ENCODE measurements at places on chromosomes 4 and X.

- DNase-seq, result no peak
These were observed 121.8 kb upstream of the NDP start for GRCh38 chrX:44094821-44095530.

- DNase-seq, result no peak
These were observed 26.7 kb upstream of the BMP2K start for GRCh38 chr4:78749258-78749971.

DNA sequence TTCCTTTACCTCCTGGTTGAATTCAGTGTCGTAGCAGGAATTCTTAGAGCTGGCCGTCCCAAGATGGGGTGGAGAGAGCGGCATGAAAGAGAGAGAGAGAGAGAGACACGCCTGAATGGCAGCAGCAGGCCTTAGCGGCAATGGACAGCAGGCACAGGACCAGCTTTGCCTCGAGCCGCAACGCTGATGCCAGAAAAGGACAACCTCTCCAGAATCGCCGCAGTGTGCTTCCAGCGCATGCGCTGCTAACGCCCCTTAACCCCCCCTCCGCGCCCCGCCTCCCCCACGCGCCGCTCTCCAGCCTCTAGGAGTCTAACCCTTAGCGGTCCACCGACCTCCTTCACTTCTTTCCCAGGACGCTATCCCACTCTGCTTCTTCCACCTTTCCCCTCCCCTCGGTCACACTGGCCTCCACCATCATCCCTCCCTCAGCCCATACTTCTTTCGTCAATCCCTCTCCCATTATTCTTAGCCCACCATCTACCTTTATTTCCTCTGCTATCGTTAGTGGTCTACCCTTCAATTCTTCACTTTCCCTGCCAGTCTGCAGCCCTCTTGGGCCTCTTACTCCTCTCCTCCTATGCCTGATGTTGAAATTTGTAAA, 10.5 kb upstream of the ZCCHC13 start:
- peak; percentile 65 for DNase-seq

DNA sequence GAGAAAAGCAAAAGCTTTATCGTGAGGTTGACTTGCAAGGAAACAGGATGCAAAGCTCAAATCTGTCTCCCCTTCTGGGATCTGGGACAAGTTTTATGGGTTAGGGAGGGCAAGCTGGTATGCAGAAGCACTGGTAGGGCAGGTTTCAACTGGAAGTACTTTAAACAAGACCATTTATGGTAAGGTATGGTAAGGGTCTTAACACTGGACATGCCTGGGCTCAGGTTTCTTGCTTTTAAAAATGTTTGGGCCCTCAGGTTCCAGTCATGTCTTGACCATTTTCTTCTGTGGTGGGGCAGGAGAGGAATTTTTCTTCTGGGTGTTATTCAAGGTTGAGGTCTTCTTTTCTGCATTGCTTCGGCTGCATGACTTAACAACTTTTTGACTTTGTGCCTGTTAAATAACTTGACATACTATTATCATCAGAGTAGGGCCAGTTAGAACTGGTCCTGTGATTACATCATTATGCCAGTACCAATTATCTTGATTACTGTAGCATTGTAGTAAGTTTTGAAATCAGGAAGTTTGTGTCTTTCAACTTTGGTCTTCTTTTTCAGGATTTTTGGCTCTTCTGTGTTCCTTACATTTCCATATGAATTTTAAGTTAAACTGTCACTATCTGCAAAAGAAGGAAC, 33.7 kb downstream of the CD38 start:
- DNase-seq, result no peak

GRCh38 chr4:185656467-185656931, 121.2 kb upstream of the PDLIM3 start:
- no peak for DNase-seq

DNA sequence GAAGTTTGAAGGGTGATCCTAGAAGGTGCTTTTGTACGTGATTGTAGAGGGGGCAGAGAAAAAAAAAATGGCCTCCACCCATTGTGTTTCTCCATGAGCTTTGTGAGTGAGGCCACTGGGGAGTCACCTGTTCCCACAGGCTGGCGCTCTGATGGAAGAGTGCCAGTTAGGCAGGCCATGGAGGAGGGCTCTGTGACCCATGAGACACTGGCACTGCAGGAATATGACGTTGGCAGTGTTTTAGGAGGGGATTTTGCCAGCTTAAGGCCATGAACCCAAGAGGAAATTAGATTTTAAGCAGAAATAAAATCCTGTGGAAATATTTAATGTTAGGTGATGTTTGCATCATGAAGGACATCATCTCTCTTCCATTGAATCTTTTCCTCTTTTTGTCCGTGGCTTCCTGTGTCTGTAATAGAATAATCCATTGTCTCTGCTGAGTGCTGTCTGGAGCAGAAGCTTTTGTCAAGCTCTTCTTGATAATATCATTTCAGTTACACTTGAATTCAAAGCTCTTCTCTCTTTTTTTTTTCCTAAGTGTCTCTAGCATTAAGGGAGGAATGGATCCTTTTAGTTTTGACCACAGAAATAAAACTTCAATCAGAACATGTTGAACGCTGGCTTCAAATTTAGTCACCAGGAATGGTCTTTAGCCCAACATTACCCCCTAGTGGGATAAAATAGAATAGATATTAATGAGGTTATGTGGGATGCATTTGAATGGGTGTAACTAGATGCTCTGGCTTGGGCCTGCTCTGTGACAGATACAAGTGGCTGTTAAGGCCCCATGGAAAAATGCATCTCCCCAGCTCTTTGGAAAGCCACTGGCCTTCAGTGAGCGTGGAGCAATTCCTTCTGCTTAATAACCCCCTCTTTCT, 41.0 kb upstream of the UCP1 start:
- no peak for DNase-seq

- no peak for DNase-seq
These were observed 1718.0 kb upstream of the PCDH7 start for GRCh38 chr4:29002151-29002550.

GRCh38 chrX:4830880-4831557, 1117.6 kb upstream of the PRKX start:
- no peak for DNase-seq

DNA sequence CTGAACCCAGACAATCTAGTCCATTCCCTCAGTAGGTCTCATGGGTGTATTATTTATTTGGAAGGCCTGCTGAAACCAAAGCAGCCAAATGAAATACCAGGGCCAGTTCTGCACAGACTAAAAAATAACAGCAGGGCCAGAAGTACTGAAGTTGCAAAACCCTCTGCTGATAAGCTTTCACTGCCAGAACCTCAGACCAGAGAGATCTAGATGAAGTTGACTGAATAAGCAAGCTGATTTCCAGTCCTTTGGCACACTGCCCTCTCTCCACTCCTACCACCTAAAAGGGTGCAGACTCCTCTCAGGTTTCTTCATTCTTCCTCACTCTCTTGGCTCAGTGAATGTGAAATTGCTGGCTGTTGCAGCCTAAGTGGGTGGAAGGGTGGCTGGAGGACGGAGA, 276.7 kb upstream of the KLF3 start:
- DNase-seq, result no peak

DNA sequence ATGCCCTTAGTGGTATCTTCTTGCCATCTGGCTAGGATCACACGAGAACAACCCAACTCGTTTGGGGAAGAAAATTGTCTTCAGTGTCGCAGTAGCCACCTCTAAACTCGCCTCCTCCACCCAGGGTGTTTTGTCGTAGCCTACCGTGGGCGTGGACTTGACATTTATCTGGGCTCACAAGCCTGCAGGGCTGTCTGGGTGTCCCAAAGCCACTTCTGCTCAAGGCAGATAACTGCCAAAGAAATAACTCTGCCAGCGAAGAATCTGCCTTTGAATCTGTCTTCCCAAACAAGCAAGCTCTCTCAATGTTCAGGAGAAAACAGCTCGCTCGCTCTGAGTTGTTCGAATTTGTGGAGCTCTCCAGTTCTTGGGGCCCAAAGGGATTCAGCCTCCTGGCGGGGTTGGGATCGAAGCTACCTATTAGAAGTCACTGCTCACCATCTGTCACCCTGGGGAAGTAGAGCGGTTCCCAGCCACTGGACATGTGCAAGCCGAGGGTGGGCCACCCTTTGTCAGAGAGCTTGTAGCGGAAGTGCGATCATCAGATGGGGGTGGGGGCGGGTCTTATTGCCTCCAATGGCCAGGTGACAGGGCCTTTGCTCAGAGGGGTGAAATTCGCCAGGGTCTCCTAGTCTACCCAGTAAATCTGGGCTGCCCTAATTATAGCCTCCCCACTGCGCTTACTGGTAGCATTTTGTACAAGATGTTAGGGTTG, 14.8 kb downstream of the BLOC1S4 start:
- DNase-seq, result no peak

DNA sequence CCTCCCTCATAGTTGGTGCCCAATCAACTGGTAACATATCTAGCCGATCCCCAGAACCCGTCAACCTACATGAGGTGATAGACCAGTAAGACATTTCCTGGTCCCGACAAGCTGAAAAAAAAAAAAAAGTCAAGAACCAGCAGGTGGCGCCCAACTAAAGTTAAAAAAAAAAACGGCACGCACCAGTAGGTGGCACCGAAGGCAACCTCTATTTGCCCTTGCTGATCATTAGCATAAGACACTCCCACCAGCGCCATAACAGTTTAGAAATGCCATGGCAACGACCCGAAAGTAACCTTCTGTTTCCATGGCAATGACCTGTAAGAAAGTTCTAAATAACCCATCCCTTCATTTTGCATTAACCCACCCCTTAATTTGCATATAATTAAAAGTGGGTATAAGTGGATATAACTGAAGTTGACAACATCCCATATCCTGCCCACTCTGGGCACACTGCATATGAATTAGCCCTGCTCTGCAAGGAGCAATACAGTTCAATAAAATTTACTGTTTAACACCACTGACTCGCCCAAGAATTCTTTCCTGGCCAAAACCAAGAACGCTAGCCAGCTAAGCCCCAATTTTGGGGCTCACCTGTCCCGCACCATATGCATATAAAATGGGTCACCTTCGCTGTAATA, 83.9 kb upstream of the SPANXB1 start:
- no peak for DNase-seq

GRCh38 chrX:137387646-137388045, 178.3 kb upstream of the ZIC3 start:
- DNase-seq, result no peak

DNA sequence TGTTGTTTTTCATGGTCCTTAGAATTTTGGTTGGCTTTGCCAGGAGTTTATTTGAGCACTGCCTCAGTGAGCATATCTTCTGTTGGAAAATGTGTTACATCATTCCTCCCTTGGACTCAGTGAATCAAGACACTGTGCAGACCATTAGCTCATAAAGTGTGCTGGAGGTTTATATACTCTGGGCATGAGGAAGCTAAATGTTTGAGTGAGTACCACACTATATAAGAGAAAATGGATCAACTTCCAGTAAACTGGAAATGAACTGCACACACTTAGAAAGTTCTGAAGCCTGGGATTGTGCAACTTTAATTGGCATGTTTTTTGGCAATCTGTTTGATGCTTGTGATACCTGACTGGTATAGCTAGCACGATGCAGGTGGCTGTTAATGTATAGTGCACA, 75.9 kb downstream of the LIMCH1 start:
- DNase-seq, result no peak

DNA sequence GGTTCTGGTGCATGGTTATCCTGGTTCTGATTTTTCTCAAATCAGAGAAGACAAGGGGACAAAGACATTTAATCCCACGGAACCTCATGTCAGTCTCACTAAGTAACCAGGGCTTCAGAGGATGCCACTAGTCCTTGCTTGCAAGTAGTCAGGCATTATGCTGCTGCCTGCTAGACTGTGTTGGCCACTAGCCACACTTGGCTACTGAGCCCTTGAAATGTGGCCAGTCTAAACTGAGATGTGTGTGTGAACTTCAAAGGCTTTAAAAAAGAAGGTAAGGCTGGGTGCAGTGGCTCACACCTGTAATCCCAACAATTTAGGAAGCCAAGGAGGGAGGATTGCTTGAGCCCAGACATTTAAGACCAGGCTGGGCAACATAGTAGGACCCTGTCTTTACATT, 48.6 kb upstream of the IGFBP7 start:
- DNase-seq, result no peak

DNA sequence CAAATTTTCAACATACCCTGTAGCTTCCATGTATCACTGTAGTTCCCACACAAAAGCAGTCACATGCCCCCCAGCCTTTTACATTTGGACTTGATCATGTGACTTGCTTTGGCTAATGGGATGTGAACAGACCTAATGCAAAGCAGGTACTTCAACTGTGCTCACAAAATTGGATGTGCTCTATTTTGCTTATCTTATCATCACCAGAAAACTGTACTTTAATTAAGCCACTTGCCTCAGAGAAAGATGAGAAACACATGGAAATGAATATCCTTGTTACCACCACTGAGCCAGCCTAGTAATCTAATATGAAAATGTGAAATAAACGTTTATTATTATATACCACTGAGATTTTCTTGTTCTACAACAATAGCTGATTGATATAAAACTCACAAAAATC, 402.7 kb upstream of the HTR2C start:
- no peak for DNase-seq

DNA sequence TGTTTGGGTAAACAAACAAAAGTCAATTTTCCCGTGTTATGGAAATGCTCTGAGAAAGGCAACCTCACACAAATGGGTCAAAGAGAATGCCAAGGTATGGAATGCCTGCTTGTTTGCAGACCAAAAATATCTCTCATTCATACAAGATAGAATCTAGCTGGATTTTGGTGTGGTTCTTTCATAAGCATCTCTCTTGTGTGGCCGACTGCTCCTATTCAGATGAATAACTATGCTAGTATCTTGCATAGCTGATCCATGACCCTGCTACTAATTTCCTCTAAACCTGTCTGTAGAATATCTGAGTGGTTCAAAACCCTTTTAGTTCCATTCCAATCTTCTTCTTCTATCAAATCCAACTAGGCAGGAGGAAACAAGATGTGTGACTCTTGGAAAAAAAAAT, 28.2 kb upstream of the SORBS2 start:
- DNase-seq, result no peak

DNA sequence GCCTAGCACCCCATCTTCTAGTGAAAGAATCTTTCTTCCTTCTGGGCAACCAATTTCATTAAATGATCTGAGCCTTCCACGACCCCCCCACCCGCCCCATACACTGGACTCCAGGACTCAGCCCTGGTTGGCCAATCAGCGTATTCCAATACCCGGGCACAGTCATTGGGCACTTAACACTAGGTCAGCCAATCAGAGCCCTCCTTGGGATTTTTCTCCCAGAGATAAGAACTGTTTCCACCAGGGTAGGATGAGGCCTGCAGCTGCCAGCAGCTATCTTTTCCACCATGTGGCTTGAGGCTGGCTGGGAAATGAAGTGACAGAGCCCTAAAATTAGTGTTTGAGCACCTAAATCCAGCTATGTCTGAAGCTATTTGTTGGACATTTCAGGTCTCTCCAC, 418.8 kb downstream of the BCOR start:
- no peak for DNase-seq

DNA sequence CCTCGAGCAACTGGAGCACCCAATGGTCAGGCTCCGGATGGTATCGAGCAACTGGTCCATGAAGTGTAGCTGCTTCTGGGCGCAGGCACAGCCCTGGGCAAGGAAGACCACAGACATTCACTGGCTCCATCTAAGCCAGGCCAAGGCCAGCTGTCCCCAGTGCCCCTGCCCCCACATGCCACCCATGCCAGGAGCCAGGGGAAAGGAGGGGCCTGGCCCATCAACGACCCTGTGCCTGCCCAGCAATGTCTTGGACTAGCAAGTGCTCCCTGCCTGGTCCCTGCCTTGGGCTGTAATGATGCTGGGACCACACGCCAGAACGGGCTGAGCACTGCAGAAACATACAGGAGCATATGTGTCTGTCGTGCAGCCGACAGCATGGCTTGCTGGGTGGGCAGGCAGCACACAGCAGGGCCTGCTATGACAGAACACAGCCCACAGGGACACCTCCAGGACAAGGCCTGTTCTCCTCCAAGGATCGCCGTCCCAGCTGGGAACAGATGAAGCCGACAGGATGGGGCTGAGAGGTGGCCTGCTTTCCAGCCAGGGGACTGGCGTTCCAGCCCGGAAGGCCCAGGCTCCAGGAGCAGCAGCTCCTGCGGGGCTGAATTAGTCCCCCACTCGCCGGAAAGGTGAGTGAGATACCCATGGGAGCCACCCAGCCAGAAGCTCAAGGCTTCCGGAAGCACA, 11.4 kb upstream of the TREX2 start:
- no peak for DNase-seq
